ENCODE measurements at places on chromosomes 16 and 17.

- no peak for DNase-seq
These were observed 44.7 kb downstream of the PSME3IP1 start for GRCh38 chr16:57140931-57141668.

- DNase-seq, result no peak
These were observed at the start of gene ITGAL for GRCh38 chr16:30472328-30472942. ITGAL (plus strand) TSS chr16:30472742; CDS start chr16:30472838, 96 bp downstream.

DNA sequence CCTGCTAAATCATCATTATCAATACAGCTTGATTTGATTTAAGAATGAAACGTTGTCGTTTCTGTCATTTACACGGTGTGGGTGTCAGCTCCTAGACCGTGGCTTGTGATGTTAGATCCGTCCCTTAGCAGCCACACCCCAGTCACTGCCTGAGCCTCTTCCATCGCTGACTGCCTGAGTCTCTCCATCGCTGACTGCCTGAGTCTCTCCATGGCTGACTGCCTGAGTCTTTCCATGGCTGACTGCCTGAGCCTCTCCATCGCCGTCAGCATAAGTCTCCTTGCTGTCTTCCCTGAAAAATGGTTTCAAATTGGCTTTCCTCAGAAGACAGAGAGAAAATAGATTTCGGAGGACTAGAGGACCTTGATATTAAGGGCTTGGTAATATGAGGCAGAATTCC, 53.8 kb upstream of the CMIP start:
- no peak for DNase-seq

DNA sequence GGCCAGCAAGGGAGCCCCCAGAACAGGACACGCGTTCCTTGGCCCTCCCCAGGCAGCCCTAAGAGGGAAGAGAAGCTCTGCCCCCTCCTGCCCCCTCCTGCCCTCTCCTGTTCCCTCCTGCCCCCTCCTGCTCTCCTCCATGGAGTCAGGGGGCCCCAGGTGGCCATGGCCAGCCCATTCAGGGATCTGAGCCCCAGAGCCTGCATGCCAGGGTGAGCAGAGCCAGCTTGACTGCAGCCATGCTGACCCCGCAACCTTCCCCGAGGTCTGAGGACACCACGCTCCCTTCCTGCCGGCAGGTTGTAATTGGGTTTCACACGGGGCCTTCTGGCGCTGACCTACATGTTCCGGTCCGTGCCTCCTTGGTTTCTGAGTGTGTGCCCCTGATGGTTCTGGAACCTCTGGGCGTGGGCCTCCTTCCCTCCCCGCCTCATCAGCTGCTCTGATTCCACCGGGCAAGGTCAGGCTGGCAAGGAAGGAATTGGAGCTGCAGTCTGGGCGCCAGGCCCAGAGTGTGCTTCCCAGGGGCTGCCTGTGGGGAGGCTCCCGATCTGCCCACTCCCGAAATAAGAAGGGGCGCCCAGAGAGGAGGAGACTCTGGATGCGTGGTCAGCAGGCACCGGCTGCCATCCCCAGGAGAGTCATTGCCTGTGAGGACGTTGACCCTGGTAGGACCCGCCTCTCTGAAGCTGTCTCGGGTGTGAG, 23.7 kb upstream of the NPTX1 start:
- no peak for DNase-seq

GRCh38 chr17:40355804-40356758, 8.5 kb downstream of the GJD3 start:
- DNase-seq, result no peak

DNA sequence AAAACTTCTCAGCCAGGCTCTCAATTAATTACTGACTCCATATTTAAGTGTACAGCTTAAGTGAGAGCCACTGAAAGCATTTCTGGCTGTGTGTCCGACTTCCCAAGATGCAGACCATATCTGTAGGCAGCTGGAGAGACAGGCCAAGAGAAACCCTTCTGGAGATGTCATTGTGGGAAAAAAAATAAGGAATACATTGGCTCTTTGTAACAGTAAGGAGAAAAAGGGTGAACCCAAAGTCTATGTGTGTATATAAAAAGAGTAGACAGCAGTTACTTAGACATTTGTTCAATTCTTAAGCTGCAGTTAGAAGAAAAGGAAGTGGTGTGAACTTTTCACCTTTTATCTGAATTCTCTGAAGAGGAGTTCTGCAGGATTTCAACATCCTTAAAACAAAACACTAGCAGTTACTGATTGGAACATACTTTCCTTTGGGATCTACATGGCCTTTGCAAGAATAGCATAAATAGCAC, 21.7 kb downstream of the FAM117A start:
- no peak for DNase-seq

- DNase-seq, result no peak
These were observed 32.7 kb downstream of the EMP2 start for GRCh38 chr16:10547708-10548107.

DNA sequence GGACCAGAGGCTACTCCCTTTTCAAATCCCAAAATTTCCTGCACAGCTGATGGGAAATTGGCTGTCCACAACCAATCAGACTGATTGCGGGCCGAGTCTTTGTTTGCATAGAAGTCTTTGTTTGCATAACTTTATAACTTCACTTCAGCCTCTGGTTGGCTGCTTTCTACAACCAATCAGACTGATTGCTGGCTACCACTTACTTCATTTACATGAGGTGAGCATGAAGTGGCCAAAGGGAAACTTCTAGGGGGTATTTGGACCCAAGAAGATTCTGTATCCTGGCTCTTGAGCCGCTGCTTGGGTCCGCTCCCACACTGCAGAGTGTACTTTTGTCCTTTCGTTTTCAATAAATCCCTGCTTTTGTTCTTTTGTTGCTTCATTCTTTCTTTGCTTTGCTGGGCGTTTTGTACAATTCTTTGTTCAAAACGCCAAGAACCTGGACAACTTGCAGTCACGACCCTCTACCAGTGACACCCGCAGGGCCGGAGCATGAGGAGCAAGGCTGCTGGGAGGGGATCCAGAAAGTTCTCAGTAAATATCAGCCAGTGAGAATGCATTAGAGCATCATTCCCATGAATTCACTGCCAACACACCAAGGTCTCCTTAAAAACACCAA, 67.5 kb downstream of the IQCK start:
- DNase-seq, result no peak

DNA sequence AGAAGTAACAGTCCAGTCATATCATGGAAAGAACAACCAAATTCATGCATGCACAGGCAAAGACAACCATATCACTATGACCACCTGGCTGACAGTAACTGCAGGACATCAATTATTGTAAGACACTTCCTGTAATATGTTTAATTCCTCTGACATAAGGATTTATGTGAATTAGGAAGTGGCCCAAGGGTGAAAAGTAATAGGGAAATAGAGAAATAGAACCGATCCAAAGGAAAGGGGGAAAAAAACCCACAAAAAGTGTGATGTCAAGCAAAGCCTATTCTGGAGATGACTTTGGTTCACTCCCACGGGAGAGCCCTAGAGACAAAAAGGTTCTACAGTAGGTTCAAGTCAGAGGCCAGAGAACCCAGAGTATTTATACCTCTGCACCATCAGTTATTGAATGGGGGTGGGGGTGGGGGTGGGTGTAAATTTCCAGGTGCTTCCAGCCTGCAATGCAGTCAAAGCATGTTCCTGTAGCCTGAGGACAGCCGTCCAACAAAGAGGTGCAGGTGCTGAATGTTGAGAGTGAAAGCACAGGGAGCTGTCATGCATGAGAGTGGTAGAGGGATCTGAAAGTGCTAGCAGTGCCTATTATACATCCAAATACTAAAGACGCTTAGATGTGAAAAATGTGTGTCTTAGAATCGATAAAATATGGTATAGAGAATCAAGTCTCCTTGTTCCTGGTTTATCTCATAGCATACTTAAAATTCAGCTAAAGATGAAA, 95.6 kb upstream of the HLF start:
- DNase-seq, result no peak

DNA sequence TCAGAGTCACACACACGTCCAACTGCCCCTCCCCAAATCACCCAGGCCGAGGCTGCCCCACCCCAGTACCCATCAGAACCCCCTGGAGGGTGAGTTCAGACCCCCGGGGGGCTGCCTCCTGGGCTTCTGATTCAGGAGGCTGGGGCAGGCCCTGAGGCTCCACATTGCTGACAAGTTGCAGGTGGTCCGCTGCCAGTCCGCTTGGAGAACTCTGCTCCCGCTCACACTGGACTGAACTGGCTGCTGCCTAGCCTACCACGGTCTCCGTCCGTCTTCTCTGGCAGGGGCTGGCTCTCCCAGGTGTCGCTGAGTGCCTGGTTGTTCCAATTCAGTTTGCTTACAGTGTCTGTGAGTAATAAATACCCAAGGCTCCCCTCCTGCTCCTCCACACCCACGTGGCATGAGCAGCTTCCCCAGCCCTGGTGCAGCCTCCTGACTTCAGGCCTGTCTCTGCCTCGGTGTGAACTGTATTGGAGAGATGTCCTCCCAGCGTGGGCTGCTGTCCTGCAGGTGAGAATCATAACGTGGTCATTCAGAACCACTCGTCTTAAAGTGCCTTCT, 163.4 kb downstream of the LAT start:
- no peak for DNase-seq

DNA sequence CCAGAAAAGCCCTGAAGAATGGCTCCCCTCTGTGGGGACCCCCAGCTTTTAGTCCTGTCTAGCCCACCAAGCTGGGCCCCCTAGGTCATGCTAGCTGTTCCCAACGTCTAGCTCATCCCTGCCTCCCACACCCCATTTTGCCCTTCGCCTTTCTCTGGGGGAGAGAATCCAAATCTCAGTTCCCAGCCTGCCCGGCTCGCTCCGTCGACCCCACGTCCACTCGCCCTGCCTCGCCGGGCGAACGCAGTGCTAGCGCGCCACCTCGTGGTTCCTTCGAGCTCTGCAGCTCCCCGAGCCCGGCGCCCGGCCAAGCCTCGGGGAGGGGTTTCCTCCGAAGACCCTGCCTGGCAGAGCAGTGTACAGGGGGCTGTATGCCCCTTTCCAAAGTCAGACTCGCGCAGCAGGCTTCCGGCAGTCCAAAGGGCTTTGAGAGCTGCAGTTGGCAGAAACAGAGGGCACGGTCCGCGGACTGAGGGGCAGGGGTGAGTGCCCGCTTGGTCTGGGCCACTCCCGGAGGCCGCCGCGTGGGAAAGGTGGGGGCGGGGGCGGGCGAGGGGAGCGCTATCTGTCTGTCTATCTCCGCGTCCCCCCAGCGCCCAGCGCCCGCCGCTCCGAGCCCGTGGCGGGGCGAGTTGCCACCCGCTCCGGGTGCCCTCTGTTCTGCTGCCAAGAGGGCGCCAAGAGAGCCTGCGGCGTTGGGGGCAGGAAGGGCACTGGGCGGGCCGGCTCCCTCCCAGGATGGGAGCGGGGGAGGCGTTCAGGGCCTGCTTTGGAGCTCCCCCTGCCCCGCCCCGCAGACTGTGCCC, 1.7 kb upstream of the DLX3 start:
- peak; percentile 94 for DNase-seq

GRCh38 chr16:22673421-22673831, 140.5 kb upstream of the HS3ST2 start:
- no peak for DNase-seq

DNA sequence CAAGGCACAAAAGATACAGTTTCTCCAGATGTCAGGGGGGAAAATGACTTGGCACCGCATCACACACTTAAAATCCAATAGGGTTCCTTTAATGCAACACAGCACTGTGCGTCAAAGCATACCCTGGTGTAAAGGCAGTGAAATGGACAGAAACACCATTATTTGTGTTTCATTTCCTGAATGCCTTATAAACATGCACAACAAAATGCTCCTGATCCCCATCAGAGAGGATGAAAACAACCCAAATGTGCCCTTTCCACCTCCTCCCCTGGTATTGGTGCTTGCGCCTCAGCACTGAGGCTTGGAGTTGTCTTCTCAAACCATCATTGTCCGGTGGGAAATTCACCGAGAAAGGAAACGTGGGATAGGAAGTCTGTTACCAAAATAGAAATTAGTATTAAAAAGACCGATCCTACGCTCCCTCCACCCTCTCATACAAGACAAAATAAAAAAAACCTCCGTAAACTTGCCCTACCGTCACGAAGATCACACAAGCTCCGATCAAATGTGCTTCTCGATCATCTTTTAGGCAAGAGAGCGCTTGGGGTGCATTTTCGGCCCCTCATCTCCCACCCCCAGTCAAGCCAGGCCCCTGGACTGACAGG, 722 bp downstream of the CDC27 start:
- DNase-seq, result no peak

DNA sequence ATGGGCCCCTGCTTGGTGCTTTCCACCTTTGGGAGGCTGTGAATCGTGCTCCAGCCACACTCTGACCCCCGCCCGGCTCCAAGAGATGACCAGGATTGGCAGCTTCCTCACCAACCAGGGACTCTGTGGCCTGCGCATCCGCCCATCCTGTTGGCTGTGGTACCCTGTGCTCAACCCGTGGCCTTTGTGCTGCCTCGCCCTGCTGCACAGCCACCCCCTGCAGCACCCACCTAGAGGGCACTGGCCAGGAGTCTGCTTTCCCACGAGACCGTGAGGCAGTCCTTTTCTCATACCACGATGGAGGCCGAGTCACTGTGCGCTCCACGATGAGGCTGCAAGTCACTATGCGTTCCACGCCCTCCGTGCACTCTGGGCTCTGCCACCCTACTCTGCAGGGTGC, 19.4 kb downstream of the NME3 start:
- DNase-seq, result no peak

- DNase-seq, result no peak
These were observed 157.6 kb upstream of the PLCG2 start for GRCh38 chr16:81621496-81621895.

Data from ecto neural progenitor cell (in vitro differentiated cells).